ENCODE measurements at places on chromosomes 5 and 9.

- no peak for DNase-seq
These were observed 127.9 kb downstream of the EFNA5 start for GRCh38 chr5:107542831-107543231.

DNA sequence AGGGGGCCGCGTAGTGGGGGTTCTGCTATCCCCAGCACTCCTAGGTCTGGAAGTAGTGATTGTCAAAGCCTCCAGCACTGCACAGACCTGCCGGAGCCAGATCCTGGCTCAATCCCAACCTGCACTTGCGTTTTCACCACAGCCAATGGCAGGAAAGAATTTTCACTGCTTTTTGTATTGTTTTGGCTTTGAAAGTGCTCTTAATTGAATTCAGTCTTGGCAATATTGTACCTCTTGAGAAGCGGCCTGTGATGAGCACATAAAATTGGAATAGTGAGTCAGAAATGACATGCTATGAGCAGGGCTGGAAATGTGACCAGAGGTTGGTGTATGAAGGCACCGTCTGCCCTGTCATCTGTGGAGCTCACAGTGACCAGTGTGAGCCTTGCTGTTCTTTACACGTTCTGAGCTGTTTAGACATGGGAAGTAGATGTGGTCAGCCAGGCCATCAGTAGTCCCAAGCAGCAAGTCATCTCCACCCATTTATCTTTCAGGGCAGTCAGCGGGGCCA is 41.5 kb downstream of the SECISBP2 start:
- no peak for DNase-seq

- no peak for DNase-seq
These were observed 44.2 kb downstream of the PSMB7 start for GRCh38 chr9:124370896-124371582.

GRCh38 chr5:34005211-34005610 is 2.6 kb downstream of the AMACR start:
- peak; percentile 32 for DNase-seq

- no peak for DNase-seq
These were observed 1.1 kb upstream of the PITX1 start for GRCh38 chr5:135034963-135035677.

GRCh38 chr9:78207319-78207718 is 28.6 kb upstream of the CEP78 start:
- DNase-seq, result no peak

GRCh38 chr9:77987081-77987656 is 44.4 kb downstream of the GNAQ start:
- no peak for DNase-seq

GRCh38 chr9:75715360-75715759 is 175.1 kb upstream of the PCSK5 start:
- no peak for DNase-seq

DNA sequence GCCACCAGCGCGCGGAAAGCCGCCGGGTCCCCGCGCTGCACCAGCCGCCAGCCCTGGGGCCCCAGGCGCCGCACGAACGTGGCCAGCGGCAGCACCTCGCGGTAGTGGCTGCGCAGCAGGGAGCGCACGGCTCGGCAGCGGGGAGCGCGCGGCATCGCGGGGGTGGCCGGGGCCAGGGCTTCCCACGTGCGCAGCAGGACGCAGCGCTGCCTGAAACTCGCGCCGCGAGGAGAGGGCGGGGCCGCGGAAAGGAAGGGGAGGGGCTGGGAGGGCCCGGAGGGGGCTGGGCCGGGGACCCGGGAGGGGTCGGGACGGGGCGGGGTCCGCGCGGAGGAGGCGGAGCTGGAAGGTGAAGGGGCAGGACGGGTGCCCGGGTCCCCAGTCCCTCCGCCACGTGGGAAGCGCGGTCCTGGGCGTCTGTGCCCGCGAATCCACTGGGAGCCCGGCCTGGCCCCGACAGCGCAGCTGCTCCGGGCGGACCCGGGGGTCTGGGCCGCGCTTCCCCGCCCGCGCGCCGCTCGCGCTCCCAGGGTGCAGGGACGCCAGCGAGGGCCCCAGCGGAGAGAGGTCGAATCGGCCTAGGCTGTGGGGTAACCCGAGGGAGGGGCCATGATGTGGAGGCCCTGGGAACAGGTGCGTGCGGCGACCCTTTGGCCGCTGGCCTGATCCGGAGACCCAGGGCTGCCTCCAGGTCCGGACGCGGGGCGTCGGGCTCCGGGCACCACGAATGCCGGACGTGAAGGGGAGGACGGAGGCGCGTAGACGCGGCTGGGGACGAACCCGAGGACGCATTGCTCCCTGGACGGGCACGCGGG is at the start of gene TERT:
Gene TERT, minus strand, starts transcription at position 234 of the 815 bp plus-strand sequence. Its CDS starts 79 bp downstream, at position 155.
- peak; percentile 93 for DNase-seq

DNA sequence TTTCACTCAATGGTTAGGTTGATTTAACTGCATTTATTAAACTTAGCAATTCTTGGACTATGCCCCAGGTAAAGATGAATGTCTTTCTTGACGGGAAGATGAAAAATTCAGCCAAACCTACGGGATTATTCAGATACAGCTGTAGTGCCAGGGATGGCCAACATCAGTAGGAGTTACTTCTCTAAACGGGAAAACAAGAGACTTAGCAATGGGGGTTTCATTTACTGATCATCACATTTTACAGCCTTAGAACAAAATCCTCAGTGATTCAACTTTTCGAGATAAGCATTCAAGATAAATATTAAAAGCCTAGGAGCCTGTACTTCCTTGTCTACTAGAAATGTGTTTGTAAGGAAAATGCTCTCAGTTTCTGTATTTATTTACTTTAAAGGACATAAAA is 46.1 kb downstream of the S1PR3 start:
- no peak for DNase-seq

GRCh38 chr5:99058466-99058865 is 129.7 kb upstream of the CHD1 start:
- DNase-seq, result no peak

GRCh38 chr9:115195912-115196311 is 78.0 kb upstream of the TNC start:
- DNase-seq, result no peak

DNA sequence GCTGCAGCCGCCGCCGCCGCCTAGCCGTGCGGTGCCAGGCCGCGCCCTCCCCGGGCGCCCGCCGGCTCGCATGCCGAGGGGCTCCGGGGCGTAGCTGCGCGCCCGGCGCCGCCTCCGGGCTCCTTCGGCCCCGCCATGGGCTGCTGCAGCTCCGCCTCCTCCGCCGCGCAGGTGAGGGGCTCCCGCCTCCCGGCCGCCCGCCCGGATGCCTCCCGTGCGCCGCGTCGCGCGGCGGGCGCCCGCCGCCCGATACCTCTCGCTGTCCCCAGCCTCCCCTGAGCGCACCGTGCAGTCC is 230 bp downstream of the SLC44A1 start:
- no peak for DNase-seq

- DNase-seq, result no peak
These were observed 31.9 kb upstream of the DAPK1 start for GRCh38 chr9:87465816-87466215.

DNA sequence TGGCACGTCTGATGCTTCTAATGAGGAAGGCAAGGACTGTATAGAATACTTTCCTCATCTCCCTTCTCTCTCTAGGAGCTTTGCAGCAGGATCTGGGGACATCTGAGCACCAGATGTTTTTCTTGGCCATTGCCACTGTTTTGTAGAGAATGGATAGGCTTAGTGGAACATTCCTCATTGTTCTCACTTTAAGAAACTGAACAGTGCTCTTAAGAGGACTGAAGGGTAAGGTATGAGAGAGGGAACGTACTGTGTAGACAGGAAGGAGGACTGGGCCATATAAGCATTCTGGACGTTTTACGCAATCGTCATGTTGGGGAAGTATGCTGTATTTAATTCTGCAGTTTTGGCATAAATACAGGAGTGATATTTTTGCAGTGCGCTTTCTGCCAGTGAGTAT is 70.6 kb downstream of the SMARCA2 start:
- no peak for DNase-seq

DNA sequence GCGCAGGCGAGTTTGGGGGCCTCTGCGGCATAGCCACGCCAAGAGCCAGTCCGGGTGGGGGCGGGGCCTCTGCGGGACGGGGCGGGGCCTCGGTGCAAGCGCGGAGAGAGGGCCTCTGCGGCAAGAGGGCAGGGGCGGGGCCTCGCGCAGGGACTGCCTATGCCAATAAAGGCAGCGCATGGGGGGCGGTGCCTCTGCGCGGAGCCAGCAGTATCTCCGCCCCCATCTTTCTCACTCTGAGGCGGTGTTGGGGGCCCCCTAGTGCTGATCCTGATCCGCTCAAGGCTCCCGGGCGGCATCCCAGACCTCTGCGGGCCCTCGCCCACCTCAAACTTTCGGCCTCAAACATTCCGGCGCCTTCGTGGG is 9.2 kb upstream of the GPRIN1 start:
- peak; percentile 84 for DNase-seq

DNA sequence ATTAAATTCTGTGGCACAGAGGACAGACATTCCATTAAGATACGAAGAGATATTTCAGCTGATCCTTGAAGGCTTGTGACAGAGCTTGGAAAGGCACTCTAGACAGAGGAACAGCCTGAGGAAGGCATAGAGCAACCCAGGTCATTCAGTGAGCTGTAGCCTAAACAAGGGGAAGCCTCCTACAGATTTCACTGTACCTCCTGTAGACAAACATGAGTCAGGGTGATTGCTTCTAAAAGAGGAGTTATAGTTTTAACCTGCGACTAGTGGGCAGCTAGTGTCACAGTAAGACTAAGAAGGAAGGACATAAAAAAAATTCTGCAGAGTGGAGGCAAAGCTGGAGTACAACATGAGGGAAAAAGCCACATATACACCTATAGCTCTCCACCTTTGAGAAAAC is 43.5 kb upstream of the ANKDD1B start:
- peak; percentile 77 for DNase-seq

GRCh38 chr9:86126998-86127972 is 27.9 kb upstream of the GOLM1 start:
- no peak for DNase-seq

GRCh38 chr5:52998552-52999313 is 9.6 kb downstream of the ITGA2 start:
- DNase-seq, result no peak

- DNase-seq, result no peak
These were observed 4.1 kb downstream of the PCSK5 start for GRCh38 chr9:75894566-75894965.

- DNase-seq, result no peak
These were observed 4.9 kb downstream of the TUT7 start for GRCh38 chr9:86349271-86349670.

- DNase-seq, result peak; percentile 30
These were observed 62.3 kb downstream of the ST8SIA4 start for GRCh38 chr5:100840789-100841188.

- no peak for DNase-seq
These were observed 8.6 kb downstream of the GOLGA1 start for GRCh38 chr9:124932333-124932732.

GRCh38 chr5:173963182-173963838 is 25.7 kb upstream of the C5orf47 start:
- no peak for DNase-seq

GRCh38 chr9:70080481-70081119 is 37.0 kb downstream of the MAMDC2 start:
- DNase-seq, result no peak

DNA sequence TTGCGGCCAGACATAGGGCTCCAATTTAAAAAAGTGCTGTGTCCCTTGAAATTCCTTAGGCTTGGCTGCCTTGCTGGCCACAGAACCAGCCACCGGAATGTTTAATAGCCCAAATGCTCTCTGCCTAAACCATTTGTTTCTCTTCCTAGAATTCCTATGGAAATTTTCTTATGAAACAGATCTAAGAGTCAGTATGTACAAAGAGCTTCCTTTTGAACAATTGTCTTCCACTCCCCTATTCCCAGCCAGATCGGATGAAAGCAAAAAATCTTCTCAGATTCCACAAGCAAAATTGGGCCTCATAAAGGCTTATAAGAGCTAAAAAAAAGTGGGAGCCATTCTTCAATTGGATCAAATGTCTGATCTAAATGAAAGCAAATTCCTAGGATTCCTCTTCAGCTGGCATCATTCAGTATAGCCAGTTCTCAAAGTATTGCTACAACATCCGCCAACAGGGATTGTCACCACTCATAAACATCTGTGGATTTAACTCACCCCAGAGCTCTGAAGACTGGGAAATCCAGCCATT is 104.3 kb downstream of the CEMIP2 start:
- no peak for DNase-seq

DNA sequence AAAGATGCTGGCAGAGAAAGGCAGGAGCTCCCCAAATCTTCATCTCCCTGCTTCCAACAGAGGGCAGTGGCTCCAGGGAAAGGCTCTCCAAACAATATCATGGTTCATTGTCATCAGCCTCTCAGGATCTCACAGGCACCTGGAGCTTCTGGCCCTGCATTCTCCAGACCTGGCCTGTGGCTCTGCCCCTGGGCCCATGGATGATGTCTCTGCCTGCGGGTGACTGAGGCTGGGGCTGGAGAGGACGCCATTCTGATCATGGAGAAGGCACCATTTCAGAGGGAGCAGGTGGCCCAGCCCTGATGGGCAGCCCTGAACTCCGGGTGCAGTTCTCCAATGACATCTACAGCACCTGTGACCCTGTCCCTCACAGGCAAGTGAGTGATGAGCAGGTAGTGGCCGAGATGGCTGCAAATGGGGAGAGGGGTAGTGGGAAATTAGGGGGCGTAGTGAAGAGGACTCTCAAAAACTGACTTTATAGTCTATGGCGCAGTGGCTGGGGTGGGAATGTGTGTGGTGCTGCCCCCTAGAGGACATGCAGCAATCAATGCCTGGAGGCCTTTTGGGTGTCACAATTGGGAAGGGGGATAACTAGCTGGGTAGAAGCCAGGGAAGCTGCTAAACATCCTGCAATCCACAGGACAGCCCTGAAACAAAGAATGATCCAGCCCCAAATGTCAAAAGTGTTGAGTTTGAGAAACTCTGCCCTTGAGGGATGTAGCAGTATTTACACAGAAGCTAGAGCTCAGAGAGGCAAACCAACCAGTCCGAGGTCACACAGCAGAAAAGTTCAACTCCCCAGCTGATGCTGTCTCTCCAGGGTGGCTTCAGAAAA is 3.2 kb downstream of the SH3PXD2B start:
- DNase-seq, result peak; percentile 58

DNA sequence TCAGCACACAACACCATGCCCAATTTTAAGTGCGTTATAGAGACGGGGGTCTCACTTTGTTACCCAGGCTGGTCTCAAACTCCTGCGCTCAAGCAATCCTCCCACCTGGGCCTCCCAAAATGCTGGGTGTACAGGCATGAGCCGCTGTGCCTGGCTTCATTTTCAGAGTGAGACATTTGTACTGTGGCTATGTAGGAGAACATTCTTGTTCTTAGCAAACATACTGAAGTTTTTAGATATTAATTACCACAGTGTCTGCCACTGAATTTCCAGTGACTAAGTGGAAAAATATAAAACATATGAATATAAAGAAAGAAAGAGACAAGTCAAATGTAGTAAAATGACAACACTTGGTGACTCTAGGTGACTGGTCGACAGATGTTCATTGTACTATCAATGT is 20.9 kb downstream of the BTNL9 start:
- DNase-seq, result no peak

DNA sequence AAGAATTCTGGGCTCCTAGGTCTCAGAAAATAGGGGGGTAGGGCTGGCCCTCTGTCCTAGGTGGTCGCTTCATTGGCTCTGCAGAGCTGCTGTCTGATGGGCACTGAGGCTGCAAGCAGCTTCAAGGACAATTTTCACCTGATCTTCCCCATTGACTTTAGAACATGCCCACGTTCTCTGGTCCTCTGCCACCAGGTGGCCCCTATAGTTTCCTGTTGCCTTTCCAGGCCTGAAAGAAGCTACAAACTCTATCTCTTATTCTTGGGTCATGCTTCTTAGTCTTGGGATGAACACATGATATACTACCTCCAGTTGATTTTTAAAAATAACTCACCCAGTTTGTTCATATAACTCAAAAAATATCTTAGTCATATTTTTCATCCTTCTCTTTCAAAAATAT is 26.3 kb downstream of the SPZ1 start:
- peak; percentile 35 for DNase-seq

GRCh38 chr9:112861155-112861554 is 29.5 kb downstream of the SLC46A2 start:
- no peak for DNase-seq

Data from activated CD4-positive, alpha-beta T cell treated with anti-CD3 and anti-CD28 coated beads, Interleukin-10, Interleukin-2, amounts not matched to agents 100 ng/mL and 50 ng/mL, durations not matched to agents 16 hours and 8 hours (primary cell).